ENCODE measurements at places on chromosomes 5 and 9.
A peak's percentile ranks its signal among the peaks of the same experiment; 100 is the strongest.

DNA sequence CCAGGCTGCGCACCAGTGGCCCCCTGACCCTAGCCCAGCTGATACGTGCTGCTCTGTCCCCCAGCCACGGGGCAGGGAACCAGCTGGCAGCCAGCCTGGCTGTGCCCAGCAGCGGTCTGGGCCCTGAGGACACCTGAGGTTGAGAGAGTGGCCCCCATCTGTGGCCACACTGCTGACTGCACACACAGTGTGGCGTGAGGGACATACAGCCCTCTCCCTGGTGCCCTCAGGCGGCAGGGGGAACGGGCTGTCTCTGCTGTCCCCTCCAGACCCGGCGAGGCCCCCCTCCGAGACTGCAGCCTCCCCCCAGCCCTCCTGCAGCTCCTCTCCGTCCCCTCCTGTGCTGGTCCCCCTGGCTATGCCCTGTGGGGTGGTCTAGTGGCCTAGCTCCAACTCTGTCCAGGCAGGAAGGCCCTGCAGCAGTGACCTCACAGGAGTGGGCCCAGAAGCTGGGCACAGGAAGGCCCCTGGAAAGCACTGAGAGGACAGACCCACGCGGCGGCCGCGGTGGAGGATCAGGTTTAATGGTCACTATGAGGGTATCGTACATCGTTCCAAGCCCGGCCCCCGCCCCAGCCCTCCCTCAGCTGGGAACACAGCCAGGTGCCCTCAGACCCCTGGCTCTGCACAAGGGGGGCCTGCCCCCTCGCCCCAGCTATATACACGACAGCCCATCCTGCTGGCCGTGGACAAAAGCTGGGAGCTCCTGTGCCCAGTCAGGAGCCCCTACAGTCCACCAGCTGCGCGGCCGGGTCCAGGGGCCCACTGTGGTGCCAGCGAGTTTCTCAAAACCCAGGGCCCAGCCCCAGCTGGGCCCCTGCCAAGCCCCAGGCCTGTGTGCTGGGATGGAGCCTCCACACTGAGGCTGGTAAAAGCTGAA lies 6.8 kb upstream of the ENTPD8 start:
- H3K27me3 ChIP-seq, result peaks cover 11% of the 10 kb centered on the region
- H3K4me1 ChIP-seq, result peaks cover 23% of the 10 kb centered on the region
- no peak overlapping the region for H3K4me3 ChIP-seq
- H3K36me3 ChIP-seq, result peaks cover 7% of the 10 kb centered on the region
- no peak for DNase-seq

GRCh38 chr5:68776381-68776780 lies 317.4 kb upstream of the SLC30A5 start:
- no peaks in the 10 kb centered on the region for H3K36me3 ChIP-seq
- no peak overlapping the region for H3K27ac ChIP-seq
- H3K4me1 ChIP-seq, result no peaks in the 10 kb centered on the region
- H3K4me3 ChIP-seq, result no peak overlapping the region

GRCh38 chr5:67047160-67047559 lies 149.4 kb downstream of the CD180 start:
- H3K27ac ChIP-seq, result no peak overlapping the region
- no peak overlapping the region for H3K4me3 ChIP-seq
- no peak for DNase-seq
- H3K27me3 ChIP-seq, result no peaks in the 10 kb centered on the region
- H3K36me3 ChIP-seq, result no peaks in the 10 kb centered on the region
- H3K4me1 ChIP-seq, result peaks cover 13% of the 10 kb centered on the region

GRCh38 chr5:118791926-118792734 lies 196.2 kb downstream of the DTWD2 start:
- H3K4me3 ChIP-seq, result no peak overlapping the region
- no peaks in the 10 kb centered on the region for H3K36me3 ChIP-seq
- no peak overlapping the region for H3K27ac ChIP-seq
- peak; percentile 7 for DNase-seq

DNA sequence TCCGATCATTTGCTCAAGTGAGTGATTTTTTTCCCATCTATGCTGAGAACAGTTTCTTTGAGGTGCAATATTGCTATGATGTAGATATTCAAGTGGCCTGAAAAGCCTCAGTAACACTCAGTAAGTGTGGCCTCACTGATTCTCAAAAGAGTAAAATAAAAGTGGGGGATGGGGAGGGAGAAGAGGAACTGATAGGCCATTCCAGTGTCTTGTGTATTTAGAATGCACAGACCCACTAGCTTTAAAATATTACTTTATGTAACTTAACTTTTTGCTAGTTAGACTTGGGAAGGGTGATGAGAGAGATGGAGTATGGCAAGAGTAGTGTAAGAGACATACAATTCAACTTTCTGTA lies 79.5 kb upstream of the ZNF608 start:
- H3K36me3 ChIP-seq, result no peaks in the 10 kb centered on the region
- H3K27ac ChIP-seq, result no peak overlapping the region
- H3K4me3 ChIP-seq, result no peak overlapping the region
- peaks cover 3% of the 10 kb centered on the region for H3K27me3 ChIP-seq
- peaks cover 3% of the 10 kb centered on the region for H3K4me1 ChIP-seq
- no peak for DNase-seq

- peaks cover 3% of the 10 kb centered on the region for H3K27me3 ChIP-seq
- H3K27ac ChIP-seq, result peak overlapping the region; percentile 87
- DNase-seq, result no peak
- peak overlapping the region; percentile 96 for H3K4me3 ChIP-seq
- H3K4me1 ChIP-seq, result peaks cover 57% of the 10 kb centered on the region
These were observed 941 bp downstream of the XPA start for GRCh38 chr9:97695995-97696802.

Data from activated naive CD8-positive, alpha-beta T cell treated with anti-CD3 and anti-CD28 coated beads, Interleukin-2, amount 50 U/mL, for 24 hours (primary cell).